ENCODE measurements at places on chromosomes 6 and 20. TPM values are rescaled to one million over a fixed set of nuclear protein-coding genes. Genes with fewer than 3 reads are reported as not detected.
A peak's percentile ranks its signal among the peaks of the same experiment; 100 is the strongest.

The TCP11 gene
- total RNA-seq: not detected

DNA sequence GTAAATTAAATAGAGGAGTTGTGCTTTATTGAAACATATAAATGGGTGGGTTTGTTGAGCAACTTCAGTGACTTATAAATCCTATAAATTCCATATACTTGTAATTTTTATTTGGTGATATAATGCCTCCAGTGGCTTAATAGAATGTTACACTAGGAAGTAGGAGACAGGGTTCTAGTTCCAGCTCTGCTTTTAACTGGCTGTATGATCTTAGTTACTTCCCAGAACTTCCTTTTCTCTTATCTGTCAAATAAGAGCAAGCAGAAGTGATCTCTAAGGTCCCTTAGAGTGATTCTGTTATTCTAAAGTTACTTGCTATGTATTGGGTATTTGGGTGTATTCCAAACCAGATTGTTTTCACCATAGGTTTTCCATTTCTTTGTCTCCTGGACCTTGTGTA, 10.2 kb downstream of the ZSCAN23 start:
- H3K36me3 ChIP-seq: peaks cover 28% of the 10 kb centered on the region
- H3K27me3 ChIP-seq: no peaks in the 10 kb centered on the region
- no peak overlapping the region for H3K4me3 ChIP-seq
- H3K27ac ChIP-seq: no peak overlapping the region
- DNase-seq: no peak

GRCh38 chr6:84514089-84514971, 250.1 kb downstream of the TBX18 start:
- no peak overlapping the region for H3K27ac ChIP-seq
- DNase-seq: no peak
- no peak overlapping the region for H3K4me3 ChIP-seq
- H3K27me3 ChIP-seq: no peaks in the 10 kb centered on the region

DNA sequence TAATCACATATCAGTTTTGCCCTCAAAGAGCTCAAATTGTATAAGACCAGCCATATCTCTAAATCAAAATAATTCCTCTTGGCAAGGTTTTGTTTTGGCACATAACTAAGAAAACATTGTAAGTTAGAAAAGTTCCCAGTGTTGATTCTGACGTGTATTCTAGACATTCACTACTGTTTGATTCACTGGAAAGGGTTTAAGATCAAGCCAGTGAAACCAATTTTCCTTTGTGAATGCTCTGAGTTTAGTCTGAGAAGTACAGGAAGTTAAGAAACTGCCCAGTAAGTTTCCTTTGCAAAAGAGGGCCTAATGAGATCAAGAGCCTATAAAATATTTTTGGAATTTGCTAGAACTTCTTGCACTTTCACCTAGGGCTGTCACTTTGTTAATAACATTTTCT, 143.0 kb downstream of the FNDC1 start:
- H3K27me3 ChIP-seq: no peaks in the 10 kb centered on the region
- DNase-seq: no peak
- H3K4me1 ChIP-seq: no peaks in the 10 kb centered on the region
- H3K36me3 ChIP-seq: no peaks in the 10 kb centered on the region
- H3K27ac ChIP-seq: peak overlapping the region; percentile 20

The ENPP4 gene
- 38.6 TPM for total RNA-seq
